ENCODE measurements at places on chromosomes 6 and 20.

GRCh38 chr6:154308986-154309385 is 47.6 kb downstream of the IPCEF1 start:
- DNase-seq = no peak

- no peak for DNase-seq
Observed at GRCh38 chr6:42100029-42100901, 42.2 kb downstream of the C6orf132 start.

- no peak for DNase-seq
Observed at GRCh38 chr6:106823732-106824351, 150.7 kb downstream of the CD24 start.

DNA sequence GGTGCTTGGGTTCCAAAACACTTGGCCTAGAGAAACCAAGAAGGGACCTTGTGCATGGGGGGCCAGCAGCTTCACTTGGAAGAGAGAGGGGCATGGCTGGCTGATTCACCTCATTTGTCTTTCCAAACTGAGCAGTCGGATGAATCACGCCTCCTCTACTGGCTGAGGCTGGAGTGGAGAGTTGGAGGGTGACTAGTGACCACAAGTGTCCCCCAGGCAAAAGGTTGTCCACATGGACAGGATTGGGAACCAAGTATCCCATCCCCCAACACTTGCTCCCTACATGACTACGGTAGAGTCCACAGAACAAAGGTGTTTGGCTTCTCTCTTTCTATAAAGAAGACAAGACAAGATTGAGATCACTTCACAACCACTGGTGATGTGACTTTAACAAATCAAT is 875.6 kb downstream of the QKI start:
- DNase-seq = no peak

DNA sequence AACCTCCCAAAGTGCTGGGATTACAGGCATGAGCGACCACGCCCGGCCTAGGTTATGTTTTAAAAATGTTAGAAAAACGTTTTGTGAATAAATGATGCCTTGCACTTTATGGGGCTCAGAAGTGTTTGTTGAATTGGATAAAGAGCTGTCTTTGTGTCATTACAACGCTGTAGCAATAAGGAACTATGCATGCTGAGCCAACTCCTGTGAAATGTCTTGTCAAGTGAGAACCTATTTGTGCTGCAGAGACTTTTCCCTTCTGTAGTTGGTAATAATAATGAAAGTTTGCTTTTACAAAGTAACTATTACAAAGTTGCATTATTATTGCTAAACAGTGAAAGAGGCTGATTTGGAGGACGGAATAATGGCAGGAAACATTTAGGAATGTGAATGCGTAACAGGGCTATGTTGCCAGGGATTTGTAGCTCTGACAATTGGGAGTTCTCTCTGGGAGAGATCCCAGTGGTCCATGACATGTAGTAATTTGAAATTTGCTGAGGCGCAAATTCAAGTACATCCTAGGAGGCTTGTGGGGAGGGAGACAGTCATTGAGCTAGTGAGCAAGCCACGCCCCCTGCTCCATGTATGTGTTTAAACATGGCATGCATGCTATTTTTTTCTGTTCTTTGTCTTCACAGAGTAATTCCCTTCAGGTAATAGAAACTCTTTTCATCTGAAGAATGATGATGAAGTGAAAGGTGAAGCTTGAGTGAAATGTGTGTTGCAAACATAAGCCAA is 16.8 kb upstream of the BICRAL start:
- DNase-seq = no peak

DNA sequence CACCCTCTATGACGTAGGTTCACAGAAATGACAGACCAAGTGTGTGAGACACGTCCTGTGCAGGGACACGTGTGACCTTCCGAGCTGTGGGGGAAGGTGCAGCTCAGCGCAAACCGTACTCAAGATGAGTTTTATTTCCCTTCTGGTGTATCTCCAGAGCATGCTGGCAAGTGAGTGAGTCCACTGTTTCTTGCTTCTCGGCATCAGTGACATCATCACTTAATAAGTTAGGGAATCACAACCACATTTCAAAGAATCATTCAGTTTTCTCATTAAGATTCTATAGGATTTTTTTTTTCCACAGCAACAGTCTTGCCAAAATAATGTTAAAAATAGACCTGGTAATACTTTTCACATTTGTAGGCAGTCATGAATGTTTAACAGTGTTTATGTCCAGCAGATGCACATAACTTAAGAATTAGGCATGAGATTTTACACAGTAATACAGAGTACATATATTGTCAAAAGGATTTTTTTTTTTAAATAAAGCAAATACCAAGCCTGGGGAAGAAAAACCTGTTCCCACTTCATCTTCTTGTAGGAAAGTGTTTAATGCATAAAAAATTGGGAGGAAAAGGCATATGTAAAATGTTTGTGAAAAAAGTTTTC is 417.8 kb downstream of the CDC5L start:
- no peak for DNase-seq

DNA sequence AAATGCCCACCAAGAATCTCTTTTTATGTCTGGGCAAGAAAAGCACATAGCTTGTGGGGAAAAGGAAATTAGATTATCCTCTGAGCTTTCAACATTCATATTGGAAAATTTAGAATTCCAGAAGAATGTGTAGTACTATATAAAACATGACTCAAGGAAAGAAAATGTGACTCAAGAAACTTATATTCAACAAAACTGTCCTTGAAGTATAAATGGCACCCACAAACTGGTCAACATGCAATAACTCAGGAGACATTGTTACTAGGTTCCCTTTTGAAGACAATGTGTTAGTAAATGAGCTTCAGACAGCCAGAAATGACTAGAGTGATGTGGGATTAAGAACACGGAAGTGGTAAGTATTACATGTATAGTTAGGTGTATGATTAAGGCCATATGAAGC is 26.1 kb upstream of the TINAG start:
- DNase-seq = no peak

DNA sequence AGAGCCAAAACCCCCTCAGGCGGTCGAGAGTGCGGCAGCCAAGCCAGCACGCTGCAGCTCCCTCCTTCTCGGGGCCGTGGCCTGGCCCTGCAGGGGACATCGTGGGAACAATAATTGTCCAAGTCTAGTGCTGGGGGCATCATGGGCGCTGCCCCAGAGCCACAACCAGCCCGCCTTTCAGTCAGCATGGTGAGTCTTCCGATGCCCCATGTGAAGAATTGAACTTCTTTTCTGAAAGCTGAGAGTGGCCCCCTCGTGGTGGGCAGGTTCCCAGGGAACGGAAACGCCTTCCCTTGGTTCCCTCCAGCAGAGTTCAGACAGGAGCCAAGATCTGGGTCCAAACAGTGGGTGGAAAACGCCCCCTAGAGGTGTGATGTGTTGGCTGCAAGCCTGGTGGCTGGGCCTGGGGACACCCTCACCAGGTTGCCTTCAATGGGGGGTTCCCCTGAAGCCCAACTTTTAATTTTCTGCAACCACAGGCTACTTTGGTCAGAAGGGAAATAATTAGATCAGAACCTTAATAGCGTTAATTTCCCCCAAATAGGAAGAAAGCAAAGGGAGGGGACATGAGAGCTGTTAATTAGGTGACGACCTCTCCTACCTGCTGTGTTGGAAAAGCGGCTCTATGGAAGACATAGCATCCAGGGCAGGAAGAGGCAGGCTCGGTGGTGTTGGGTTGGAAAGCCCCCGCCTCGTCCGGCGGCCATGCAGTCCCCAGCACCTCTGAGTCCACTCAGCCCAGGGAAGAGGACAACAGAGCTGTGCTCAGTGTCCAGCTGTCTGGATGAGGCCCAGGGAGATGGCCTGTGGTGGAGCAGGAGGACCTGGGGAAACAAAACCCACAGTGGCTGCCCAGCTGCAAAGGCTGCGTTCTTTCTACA is 4.7 kb upstream of the MRGBP start:
- DNase-seq = peak; percentile 80
